ENCODE measurements at places on chromosomes 12 and 14. TPM values are rescaled to one million over a fixed set of nuclear protein-coding genes. Genes with fewer than 3 reads are reported as not detected.

The EFS gene
- total RNA-seq: not detected

The PHETA1 gene
- 9.8 TPM for total RNA-seq

The DIO2 gene
- 1.9 TPM for total RNA-seq

The ANG gene
- total RNA-seq: 11.3 TPM

The CLEC6A gene
- not detected for total RNA-seq

The PDZRN4 gene
- 0.05 TPM for total RNA-seq

The P2RX7 gene
- not detected for total RNA-seq

The GLIPR1 gene
- total RNA-seq: 30.3 TPM

The BDKRB2 gene
- total RNA-seq: 1.1 TPM

The TAS2R19 gene
- total RNA-seq: not detected

The OR11H6 gene
- total RNA-seq: not detected

All from A549 treated with Hydrocortisone at 1 μM for 4 hours (cell line).